Activated CD8-positive, alpha-beta T cell treated with anti-CD3 and anti-CD28 coated beads for 36 hours (primary cell): ENCODE measurements at places on chromosomes 1 and 21.

DNA sequence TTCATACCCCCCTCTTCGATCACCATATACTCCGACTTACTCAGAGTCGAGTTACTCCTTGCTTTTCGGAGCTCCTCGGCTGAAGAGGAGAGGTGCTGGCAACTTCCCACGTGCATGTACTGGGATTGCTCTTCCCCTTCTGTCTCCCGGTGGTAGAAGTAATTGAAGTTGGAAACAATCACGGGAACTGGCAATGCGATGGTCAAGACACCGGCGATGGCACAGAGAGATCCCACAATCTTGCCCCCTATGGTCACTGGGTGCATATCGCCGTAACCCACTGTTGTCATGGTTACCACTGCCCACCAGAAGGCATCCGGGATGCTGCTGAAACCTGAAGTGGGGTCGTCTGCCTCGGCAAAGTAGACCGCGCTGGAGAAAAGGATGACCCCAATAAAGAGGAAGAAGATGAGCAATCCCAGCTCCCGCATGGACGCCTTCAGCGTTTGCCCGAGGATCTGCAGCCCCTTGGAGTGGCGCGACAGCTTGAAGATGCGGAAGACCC lies 1.5 kb downstream of the KCNA3 start:
- peak; percentile 57 for DNase-seq

- DNase-seq = no peak
These were observed 94.0 kb upstream of the NGF start for GRCh38 chr1:115432061-115432460.

GRCh38 chr1:173314656-173315055 lies 107.5 kb upstream of the TNFSF4 start:
- no peak for DNase-seq

GRCh38 chr1:36178471-36179219 lies 22.7 kb downstream of the MAP7D1 start:
- no peak for DNase-seq

GRCh38 chr1:77983997-77984355 lies 5.1 kb upstream of the FUBP1 start:
- no peak for DNase-seq

- DNase-seq = no peak
These were observed 49.0 kb downstream of the BRINP2 start for GRCh38 chr1:177219554-177220458.

DNA sequence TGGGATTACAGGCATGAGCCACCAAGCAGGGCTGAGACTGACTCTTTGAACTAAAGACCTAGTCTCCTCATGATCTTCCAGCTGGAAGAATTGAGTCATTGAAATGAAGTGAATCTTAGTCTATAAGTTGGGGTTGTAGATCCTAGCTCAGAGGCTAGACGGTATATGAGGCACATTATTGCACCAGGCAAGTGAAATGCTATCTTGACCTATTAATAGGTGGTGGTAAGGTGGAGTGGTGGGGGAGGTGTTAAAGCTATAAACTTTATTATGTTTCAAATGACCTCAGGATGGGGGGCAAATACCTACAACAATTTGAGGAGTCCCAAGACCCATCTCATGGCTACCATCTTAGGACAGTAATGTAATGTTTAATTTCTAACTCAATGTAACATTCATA lies 36.8 kb upstream of the SLC16A1 start:
- no peak for DNase-seq

DNA sequence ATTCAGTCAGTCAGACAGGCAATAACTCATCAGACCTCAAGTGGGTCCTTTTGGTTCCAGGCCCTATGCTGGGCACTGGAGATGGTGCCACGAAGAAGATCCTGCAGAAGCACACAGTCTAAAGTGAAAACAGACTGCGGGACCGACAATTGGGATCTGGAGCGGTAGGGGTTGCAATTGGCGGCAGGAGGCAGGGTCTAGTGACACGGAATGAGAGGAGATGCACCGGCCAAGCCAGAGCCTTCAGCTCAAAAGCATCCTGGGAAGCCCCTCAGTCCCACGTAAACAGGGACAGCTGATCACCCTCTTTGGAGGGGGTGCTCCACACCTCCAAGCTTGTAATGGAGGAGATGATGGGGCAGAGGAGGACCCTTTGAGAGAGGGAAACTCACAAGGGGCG lies 56.2 kb downstream of the KLHDC7A start:
- DNase-seq = no peak

GRCh38 chr21:45768740-45769048 lies 125.2 kb downstream of the PCBP3 start:
- peak; percentile 41 for DNase-seq

DNA sequence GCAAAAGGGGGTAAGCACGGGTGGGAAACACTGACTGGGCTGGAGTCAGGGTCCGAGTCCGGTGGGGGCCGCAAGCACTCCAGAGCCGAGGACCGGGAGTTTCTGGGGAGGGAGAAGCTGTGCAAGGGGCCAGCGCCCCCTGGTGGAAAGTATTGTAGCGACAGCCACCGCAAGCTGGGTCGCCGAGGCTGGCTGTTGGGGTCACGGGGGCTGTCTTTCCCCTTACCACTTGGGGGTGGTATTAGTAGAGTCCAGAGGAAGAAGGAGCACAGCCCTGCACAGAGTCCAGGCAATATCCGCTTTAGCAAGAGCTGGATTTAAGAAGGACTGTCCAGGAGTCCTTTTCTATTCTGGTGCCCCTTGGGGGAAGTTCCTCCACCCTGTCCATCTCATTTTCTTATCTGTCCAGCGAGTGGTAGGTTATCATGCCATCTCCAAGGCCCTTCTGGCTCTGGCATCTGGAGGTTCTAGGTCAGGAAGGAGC lies 17.9 kb upstream of the ETV3 start:
- DNase-seq = peak; percentile 86

- no peak for DNase-seq
These were observed 15.9 kb upstream of the FBXO28 start for GRCh38 chr1:224098007-224098406.

- DNase-seq = no peak
These were observed 843.2 kb downstream of the AMY1C start for GRCh38 chr1:104592926-104593325.

DNA sequence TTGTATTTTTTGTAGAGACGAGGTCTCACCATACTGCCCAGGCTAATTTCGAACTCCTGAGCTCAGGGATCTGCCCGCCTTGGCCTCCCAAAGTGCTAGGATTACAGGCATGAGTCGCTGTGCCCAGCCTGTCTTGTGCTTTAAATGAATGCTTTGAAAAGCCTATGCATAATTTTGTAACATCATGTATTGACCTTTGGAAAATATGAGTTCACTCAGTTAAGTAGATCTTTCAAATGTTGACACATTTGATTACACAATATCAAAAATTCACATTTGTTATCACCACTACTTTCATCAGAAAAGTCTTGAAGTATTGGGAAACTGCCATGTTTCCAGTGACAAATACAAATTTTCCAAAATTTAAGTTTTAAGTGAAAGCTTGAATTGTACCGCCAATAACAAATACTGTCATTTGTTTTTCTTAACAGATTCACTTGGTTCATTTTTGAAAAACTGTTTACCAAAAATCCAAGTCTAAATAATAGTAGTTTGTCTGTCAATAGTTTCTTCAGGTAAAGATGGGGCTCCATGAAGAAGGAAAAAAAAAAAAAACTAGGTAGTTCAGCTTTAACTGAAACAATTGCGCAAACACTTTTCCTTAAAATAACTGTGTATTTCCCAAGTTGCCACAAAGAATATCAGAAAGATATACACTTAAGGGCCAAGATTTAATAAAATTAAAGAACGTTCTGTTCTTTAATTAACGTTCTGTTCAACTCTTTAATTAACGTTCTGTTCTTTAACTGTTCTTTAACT lies 233.2 kb upstream of the NR5A2 start:
- no peak for DNase-seq

- DNase-seq = peak; percentile 25
These were observed 2.5 kb upstream of the GBP4 start for GRCh38 chr1:89201106-89201794.

GRCh38 chr1:177255411-177255810 lies 84.7 kb downstream of the BRINP2 start:
- DNase-seq = no peak

- no peak for DNase-seq
These were observed 22.9 kb upstream of the ZNF326 start for GRCh38 chr1:89972024-89972423.

GRCh38 chr1:27554293-27554692 lies 49.7 kb downstream of the AHDC1 start:
- no peak for DNase-seq

- DNase-seq = no peak
These were observed 54.9 kb upstream of the NBPF3 start for GRCh38 chr1:21385022-21385421.

GRCh38 chr1:28173151-28173979 lies 3.1 kb downstream of the PTAFR start:
- DNase-seq = peak; percentile 13

DNA sequence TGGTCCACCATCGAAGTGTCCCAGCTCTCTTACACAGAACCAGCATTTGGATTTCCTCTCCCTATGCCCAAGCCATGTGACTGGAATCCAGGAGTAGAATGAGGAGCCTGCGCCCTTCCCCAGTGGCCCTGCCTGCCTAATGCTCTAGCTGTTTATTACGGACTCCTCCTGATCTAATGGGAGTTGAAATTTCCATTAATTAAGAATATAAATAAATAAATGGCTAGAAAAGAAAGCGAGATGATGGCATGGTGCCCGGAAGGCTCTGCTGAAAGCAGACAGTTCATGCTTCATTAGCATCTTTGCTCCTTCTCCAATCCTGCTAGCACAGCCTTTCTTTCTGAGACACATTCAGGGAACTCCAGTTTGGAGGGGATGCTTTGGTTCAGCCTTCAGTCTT lies 216.2 kb downstream of the SEC16B start:
- no peak for DNase-seq

DNA sequence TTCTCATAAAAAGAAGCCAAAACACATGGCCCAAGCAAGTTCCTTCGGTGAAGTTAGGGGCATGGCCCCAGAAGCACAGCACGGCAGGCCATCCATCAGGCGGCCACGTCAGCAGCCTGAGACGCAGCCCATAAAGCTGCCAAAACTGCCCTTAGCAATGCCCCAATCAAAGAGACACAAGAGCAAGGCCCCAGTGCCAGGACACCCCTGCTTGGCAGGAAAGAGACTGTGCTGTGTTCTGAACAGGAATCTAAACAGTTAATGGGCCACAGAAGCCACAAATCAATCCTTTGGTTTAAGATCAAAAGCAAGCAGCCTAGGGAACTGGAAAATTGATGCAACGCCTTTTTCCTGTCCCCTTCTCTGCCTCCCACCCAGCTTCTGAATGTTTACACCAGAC lies 497.0 kb upstream of the USP24 start:
- no peak for DNase-seq

DNA sequence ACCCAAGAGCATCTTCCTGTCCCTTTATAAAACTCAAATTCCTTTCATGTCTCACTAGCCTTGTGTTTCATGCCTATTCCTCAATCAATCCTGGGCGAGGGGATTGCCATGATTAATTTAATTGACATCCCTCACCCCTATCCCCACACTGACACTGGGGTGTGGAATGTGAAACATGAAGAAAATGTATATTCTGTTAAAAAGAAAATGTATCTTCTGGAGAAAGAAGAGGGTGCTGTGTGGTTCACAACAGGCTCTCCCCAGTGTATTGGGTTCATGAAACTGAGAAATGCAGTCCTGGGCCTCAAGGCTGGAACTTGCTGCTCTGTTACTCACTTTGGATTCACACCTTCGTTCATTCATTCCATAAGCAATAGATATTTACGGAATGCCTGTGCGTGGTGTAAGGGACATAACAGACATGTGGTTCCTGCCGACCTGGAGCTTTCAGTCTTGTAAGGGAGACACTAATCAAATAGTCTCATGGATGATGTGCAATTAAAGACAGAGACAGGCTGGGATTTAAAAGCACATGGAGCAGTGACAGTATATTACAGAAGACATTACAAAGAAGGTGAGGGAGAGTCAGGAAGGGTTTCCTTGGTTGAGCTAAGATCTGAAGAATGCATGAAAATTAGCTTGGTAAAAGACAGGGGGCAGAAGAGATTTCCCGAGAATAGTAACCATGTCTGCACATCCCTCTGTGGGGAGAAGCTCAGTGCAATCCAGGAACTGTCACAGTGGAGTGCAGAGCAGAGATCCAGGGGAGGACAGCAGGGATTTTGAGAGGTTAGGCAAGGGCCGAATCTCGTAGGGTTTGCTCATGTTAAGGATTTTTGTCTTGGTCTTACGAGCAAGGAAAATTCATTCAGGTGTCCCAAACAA lies 32.1 kb downstream of the SERTAD4 start:
- no peak for DNase-seq

DNA sequence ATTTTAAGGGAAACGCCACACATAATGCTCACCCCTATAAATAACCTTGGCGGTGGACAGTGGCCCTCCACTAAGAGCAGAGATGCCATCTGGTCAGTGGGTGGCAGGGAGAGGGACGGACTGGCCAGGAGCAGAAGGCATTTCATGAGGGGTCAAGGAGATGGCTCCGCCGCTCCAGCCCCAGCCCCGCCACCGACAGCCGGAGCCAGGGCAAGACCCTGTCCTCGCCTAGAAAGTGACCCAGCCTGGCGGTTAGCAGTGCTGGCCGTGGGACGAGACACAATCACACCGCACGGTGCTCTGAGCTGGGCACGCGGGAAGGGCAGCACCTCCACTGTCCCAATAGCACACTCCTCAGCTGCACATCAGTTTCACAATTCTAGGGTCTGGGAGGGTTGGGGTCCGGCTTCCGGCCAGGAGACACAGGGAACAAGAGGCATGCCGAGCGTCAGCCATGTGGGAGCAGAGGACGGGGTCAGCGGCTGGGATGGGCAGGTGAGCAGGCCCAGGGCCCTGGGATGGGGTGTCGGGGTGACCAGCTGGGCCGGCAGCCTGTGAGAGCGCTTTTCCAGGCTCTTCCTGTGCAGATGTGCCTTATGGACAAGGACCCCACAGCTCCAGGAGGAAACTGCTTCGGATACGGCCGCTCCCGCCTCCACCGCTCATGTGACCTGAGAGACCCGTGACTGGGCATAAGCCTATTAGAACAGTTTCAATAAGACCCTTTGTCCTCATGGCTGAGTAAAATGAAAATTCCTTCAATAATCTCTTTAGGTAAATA lies 5.7 kb downstream of the SLC19A1 start:
- DNase-seq = no peak

DNA sequence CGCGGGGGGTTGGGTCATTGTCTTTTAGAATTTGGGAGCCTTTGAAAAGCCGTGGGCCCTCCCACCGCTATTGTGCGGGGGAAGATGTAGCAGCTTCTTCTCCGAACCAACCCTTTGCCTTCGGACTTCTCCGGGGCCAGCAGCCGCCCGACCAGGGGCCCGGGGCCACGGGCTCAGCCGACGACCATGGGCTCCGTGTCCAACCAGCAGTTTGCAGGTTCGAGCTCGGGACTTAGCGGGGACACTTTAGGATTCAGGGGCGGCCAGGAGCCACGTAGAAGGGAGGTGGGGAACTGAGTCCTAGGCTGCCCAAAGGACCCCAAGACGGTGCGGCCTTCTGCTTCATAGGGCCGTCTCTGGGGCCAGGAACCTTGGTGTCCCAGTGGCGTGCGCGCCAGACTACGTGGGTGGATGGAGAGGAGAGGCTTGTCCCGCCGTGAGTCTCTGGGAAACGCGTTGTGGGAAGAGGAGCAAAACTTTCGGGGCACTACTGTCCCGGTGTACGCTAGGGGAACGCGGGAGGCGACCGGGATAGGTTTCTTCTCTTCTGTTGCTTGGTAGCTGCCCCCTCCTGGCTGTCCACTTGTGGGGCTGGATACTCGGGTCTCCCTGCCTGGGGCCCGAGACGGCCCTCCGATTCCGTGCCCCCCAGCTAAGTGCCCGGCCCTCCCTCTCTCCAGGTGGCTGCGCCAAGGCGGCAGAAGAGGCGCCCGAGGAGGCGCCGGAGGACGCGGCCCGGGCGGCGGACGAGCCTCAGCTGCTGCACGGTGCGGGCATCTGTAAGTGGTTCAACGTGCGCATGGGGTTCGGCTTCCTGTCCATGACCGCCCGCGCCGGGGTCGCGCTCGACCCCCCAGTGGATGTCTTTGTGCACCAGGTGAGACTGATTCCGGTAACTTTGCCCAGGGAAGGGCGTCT lies at the start of gene LIN28A:
TSS of gene LIN28A (plus strand) at position 112 of the 918 bp plus-strand sequence. CDS start at position 187, 75 bp downstream.
- no peak for DNase-seq
